Retinal pigment epithelial cell (primary cell): ENCODE measurements at places on chromosomes 12 and 14.

DNA sequence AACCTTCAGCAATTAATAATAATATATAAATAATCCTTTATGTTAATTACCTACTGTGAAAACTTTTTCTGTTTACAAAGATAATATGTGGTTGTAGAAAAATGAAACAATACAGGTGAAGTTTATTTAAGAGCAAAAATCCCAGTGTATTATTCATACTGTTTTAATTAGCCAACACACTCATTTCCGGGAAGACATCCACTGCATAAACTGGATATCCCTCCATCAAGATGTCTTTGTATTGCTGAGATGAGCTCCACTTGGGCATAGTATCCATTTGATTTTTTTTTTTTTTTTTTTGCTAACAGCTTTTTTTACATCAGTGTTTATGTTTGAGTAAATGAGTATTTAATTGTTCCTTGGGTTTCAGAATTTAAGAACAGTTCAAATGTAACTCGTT is 13.7 kb upstream of the DERA start:
- DNase-seq = no peak

DNA sequence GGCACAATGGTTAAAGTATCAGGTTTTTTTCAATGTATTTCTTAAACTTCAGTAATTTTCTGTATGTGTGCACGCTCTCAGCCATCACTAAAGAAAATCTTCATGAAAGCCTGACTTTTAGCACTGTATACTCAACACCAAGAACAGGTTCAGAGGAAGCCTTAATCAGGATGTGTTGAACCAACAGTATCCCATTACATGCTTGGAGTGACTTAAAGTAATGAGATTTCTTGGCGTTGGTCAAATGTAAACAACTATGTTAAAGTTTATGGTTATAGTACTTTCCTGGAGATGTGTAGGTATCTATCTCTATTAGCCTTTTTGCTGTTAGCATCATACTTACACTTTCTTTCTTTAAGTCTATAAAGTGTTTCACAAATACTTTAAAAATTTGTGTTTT is 335.0 kb downstream of the CCER1 start:
- DNase-seq = no peak

DNA sequence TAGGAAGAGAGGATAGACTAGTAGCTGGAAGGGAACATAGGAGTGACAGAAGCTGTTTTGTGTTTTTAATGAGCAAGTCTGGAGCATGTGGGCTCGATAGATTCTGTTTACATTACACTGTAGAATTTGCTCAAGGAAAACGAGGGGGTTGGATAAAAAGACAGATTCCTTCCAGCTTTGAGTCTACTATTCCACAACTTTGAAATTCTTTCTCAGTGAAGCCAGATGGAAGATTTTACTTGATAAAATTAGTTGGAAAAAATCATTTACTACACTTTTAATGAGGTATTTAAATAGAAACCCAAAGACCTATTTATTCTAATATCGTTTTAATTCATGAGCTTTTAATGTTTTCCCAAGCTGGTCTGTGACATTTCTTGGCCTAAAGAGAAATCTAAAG is 19.5 kb upstream of the EPS8 start:
- no peak for DNase-seq

- DNase-seq = no peak
These were observed 14.1 kb downstream of the ZFHX2 start for GRCh38 chr14:23537351-23538049.

- DNase-seq = no peak
These were observed 22.4 kb upstream of the RNU6-8 start for GRCh38 chr14:32225378-32225920.

DNA sequence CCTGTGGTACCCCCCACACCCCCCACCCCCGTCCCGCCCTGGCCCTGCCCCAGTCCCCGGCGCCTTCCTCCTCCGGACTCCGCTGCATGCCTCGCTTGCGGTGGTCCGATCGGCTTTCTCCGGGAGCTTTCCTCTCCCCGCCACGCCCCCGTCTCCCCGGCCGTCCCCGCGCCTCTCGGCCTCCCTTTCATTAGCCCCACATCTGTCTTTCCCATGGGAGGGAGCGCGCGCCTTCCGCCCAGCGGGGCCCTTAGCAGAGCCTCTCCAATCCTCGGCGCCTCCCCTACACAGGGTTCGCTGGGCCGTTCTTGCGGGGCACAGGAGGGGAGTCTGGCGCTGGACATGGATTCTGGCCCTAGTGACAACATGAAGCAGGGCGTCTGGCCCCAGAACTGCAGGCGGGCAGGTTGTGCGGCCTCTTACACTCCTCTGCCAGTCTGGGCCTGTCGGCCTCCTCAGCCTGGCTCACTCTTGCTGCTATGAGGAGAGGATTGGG is 1.5 kb upstream of the EFS start:
- no peak for DNase-seq

GRCh38 chr12:104340925-104341611 is 37.5 kb downstream of the EID3 start:
- no peak for DNase-seq

DNA sequence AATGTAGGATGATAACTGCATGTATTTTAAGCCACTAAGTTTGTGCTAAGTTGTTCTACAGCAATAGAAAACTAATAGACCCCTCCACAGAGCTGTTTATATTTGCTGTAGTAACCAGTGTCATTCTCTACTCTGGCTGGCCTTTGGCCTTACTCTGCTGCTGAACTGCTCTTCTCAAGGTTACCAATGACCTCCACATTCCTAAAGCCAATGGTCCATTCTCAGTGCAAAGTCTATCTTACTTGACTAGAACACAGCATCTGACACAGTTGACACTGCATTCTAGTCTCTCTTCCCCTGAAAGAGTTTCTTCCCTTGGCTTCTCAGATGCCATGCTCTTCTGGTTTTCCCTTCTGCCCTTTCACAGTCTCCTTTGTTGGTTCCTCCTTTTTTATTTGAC is 154.8 kb upstream of the CRY1 start:
- DNase-seq = no peak

DNA sequence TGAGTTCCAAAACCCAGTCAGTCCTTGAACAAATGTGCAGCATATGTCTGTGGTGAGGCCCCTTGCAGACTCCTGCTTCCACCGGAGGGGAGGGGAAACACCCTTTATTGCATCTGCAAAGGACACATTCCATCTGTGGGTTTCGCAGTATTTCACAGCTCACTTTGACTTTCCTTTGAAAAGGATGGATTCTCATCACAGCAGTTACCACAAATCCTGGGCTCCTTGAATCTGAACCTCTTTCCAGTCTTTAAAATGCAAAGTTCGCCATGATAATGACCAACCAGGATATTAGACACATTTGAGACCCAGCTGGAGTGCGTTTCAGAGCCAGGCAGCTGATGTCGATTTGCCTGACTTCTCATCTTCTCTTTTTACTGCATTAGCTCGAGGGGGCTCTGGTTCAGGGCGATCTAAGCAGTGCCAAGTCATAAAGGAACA is 242.4 kb downstream of the SLC15A4 start:
- DNase-seq = no peak

- no peak for DNase-seq
These were observed 275.7 kb upstream of the PRICKLE1 start for GRCh38 chr12:42865282-42865681.

- DNase-seq = no peak
These were observed 212.3 kb upstream of the NUDT4 start for GRCh38 chr12:93165384-93165932.

DNA sequence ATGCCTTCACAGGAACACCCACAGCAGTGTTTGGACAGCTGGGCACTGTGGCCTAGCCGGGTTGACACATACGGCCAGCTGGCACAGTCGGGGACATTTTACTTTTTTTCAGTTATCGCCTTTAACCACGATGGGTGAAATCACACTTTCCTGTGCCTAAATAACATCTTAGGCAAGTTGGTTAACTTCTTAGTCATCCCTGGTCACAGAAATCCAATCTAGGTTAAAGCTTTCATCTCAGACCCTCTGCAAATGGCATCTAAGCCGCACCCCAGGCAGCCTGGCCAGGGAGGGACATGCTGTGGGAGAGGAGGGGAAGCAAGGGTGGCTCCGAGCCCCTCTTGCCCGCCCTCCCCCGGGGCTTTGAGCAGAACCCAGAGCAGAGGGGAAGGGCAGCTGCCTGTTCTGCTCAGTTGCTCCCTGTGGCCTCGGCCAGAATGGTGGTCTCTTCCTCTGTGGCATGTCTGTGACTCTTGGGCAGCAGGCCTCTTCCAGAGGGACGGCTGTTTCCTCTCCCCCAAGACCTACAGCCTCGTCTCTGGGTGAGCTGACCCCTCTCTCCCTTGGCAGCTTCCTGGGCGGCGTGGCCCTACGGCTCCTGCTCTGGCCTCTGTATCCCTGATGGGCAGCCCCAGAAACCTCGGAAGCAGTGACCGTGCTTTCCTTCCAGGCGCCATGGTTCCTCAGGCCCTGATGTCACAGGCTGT is 85.4 kb upstream of the DYNC1H1 start:
- no peak for DNase-seq

- no peak for DNase-seq
These were observed 12.8 kb upstream of the PIP4K2C start for GRCh38 chr12:57577981-57578758.
